ENCODE measurements at places on chromosomes 3 and 15.
A peak's percentile ranks its signal among the peaks of the same experiment; 100 is the strongest.

DNA sequence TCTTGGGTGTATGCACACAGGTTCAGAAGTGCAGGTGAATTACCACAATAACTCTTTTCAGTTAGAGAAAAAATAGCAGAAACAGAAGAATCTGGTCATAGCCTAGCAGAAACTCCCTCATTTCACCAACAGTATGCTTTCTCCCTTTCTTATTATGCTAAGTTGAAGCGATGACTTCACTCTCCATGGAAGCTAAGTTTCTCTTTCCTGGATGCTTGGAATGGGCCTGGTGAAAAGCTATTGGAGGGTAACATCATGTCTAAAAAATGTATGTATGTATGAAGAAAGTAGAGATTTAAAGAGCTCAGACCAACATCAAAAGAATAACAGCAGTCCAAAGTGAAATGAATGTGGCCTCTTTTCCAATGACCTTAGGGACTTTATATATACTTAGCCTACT is 145.5 kb downstream of the TIGIT start:
- DNase-seq: peak; percentile 33

- peak; percentile 83 for DNase-seq
Observed at GRCh38 chr15:25947323-25948314, 84.5 kb upstream of the ATP10A start.

GRCh38 chr3:193605876-193606275 is 12.9 kb downstream of the OPA1 start:
- DNase-seq: peak; percentile 57

GRCh38 chr3:30952786-30953185 is 58.3 kb upstream of the GADL1 start:
- peak; percentile 22 for DNase-seq

GRCh38 chr15:98720577-98721565 is 72.5 kb downstream of the IGF1R start:
- no peak for DNase-seq

DNA sequence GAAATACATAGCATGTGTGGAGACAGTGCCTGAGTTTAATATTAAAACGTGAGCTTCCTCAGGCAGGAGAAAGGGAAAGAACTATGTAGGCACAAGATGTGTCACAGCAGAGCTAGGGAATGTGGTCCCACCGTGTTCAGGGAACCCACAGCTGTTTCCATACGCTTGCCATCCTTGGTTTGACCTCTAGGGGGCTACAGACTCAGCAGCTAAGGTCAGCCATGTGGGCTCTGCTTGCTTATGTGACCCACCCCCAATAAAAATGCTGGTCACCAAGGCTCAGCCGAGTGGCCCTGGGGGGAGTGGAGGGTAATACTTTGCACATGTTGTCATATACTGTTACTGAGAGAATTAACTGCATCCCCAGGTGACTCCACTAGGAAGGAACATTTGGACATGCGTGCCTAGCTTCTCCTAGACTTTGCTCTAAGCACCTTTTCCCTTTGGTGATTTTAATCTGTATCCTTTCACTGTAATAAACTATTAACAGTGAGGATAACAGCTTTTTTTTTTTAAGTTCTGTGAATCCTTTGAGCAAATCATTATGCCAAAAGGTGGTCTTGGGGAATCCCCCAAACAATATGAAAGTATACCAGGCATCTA is 3.3 kb downstream of the TUBGCP5 start:
- peak; percentile 49 for DNase-seq

- DNase-seq: no peak
Observed at GRCh38 chr3:140571836-140572235, 106.0 kb upstream of the TRIM42 start.

- DNase-seq: no peak
Observed at GRCh38 chr3:154690413-154690812, 260.4 kb upstream of the GPR149 start.

DNA sequence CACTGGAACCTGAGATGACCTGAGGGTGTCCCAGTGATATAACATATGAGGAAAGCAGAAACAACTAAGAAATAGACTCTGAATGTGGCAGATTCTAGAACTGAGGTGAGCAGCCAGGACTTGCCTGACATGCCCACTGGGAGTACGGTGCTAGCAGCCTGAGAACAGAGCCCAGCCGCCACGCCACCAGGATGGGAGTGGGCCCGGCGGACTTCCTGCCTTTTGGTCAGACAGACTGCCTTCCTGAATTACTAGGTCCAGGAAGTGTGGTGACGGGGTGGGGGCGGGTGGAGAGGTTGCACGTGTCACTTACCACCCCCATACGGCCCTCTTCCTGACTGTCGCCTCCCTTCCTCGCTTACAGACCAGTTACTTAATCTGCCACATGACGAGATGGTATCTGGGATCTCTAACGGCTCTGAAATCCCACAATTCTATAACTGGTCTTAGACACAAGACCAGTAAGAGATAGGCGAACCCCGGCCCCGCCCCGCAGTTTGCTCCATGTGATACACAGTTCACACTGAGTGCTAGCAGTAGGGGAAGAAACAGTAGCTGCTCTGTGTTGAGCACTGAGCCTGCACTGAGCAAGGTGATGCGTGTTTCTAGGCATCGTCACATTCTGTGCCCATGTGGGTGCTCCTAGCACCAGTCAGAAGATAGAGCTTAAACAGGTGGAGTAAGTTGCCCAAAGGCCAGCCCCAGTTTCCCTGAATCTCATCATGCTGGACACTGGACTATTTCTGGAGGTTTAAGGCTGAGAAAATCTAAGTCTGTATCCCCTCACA is 95.7 kb downstream of the CPN2 start:
- DNase-seq: peak; percentile 19

GRCh38 chr3:156227704-156228103 is 107.3 kb downstream of the KCNAB1 start:
- DNase-seq: no peak

DNA sequence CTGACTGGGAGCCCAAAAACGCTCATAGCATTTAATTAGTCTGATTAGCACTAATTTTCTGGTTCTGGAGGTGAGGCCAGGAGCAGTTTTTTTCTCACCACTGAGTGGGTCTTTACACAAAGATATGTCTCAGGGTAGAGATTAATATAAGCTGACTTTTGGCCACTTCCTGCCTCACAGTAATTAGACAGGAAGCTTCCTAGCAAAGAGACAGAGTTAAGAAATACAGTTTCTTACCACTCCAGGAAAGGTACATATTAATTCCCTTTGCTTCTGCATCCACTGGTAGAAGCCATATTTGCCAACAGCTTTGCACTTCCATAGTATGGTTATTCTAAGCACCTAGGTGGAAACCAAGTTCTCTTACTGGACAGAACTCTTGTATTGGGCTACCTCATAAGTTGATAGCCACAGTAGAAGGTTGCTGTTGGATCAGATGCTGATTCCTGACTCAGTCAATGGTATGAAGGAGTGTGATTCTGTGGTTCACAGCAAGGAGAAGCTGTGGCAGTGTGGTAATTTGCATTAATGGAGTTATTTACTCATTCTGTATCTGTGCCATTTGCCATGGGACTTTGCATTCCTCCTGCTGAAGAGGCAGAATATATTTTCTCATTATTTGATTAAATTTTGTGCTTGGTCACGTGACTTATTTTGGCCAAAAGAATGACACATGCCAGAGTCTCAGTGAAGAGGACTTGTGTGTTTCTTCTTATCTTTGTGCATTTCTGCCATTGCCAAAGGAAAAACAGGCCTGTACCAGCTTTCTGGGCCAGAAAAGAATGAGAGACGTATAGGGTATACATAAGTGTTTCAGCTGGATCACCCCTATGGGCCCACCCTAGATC is 17.5 kb upstream of the ZBTB20 start:
- DNase-seq: no peak

- no peak for DNase-seq
Observed at GRCh38 chr15:40253167-40253790, 14.4 kb downstream of the PAK6 start.

DNA sequence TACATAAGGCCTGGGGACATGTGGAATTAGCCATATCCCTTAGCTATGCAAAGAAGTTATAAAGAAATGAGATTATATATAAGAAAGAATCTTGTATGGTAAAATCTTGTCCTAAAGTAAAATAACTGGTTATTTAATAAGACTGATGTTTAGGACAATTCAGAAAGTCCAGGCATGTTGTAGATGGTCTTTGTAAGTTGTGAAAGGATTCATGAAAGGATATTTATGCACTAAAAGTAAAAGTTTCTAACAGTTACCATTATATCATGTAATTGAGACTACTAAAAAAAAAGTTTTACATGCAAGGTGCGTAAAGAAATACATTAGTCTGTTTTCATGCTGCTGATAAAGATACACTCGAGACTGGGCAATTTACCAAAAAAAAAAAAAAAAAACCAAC is 146.3 kb downstream of the FMN1 start:
- DNase-seq: peak; percentile 27

DNA sequence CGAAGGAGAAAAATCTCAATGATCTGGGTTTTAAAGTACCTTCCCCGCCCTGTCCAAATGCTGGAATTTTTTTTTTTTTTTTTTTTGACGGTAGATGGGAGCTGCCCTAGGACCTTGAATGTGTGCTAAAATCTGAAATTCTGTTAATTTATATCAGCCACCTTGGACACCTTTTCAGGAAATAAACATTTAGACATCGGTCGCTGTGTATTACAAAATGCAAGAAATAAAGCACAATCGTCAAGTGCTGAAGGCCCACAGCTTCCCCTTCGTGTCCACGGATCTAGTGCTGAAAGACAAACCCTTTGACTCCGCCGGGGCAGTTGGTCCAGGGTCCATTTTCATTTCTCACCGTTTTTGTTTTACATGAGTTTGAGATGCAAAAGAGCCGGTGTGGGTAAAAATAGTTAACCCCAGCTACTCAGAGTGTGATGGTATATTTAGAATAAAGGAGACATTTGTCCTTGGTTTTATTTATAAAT is 90.2 kb upstream of the CHD2 start:
- DNase-seq: peak; percentile 51

- peak; percentile 46 for DNase-seq
Observed at GRCh38 chr3:53709860-53710674, 136.2 kb downstream of the CHDH start.

GRCh38 chr3:78605178-78605577 is 1162.6 kb downstream of the ROBO1 start:
- no peak for DNase-seq

GRCh38 chr15:75823860-75824613 is 19.2 kb upstream of the UBE2Q2 start:
- no peak for DNase-seq

GRCh38 chr3:178646186-178646862 is 110.1 kb downstream of the KCNMB2 start:
- no peak for DNase-seq

Data from fibroblast of skin of right quadriceps (primary cell).